ENCODE measurements at places on chromosomes 4 and X.

DNA sequence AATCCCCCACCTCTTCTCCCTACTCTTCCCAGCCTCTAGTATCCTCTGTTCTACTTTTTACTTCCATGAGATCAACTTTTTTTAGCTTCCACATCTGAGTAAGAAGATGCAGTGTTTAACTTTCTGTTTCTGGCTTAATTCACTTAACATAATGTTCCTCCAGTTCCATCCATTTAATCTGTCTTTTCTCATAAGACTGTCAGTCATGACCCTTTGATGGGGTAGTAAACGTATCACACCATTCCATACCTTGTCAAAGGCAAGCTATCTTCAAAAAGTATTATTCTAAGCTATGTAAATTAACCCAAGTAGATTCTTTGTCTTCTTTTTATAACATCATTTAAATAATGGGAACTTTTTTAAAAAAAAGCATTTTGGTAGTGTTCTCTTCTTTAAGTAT lies 15.0 kb upstream of the GBA3 start:
- no peak for DNase-seq

- no peak for DNase-seq
These were observed 66.1 kb downstream of the DCHS2 start for GRCh38 chr4:154425514-154425913.

DNA sequence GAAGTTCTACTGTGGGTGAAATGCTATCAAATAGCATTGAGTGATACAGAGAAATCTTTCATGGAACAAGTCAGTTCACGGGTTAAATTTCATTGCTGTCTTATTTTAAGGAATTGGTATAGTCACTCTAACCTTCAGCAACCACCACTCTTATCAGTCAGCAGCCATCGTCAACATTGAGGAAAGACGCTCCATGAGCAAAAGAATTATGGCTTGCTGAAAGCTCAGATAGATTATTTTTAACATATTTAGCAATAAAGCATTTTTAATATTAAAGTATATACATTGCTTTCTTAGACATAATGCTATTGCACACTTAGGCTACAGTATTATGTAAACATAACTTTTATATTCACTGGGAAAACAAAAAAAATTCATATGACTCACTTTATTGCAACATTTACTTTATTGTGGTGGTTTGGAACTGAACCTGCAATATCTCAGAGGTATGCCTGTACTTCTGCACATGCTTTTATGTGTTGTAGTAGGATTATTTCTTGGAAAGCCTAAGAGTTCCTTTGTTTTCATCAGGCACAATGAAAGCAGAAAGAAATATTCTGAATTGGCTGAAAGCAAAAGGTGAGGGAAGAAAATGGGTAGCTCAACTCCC lies 586.7 kb downstream of the GBA3 start:
- peak; percentile 16 for DNase-seq

- DNase-seq = no peak
These were observed 455.6 kb upstream of the BOD1L1 start for GRCh38 chr4:14083150-14083549.

GRCh38 chr4:143477487-143477886 lies 36.0 kb upstream of the SMARCA5 start:
- no peak for DNase-seq

All from NB4 (cell line).